ENCODE measurements at places on chromosomes 5 and 9.

DNA sequence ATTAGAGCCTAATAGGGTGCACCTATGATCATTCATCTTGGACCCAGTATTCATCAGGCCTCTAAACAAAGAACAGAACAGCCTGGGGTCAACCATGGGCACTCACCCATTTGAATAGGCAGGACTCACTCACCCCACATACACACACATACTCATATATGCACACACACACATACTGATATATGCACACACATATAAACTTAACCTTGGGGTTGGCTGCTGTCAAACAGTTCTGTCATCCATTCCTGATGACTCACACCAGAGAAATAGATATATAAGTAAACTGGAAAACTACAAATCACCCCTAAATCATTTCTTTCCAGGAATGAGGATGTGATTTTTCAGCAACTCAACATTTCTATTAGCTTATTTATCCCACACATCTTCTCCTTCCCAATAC lies 51.3 kb downstream of the ARL15 start:
- no peak for DNase-seq

- peak; percentile 37 for DNase-seq
Observed at GRCh38 chr9:27539479-27540441, 10.1 kb upstream of the MOB3B start.

- DNase-seq, result no peak
Observed at GRCh38 chr9:93436655-93437407, 14.7 kb upstream of the FAM120A start.

GRCh38 chr5:82405618-82406204 lies 127.6 kb upstream of the RPS23 start:
- no peak for DNase-seq

GRCh38 chr5:102603670-102604069 lies 104.9 kb upstream of the SLCO6A1 start:
- DNase-seq, result no peak

DNA sequence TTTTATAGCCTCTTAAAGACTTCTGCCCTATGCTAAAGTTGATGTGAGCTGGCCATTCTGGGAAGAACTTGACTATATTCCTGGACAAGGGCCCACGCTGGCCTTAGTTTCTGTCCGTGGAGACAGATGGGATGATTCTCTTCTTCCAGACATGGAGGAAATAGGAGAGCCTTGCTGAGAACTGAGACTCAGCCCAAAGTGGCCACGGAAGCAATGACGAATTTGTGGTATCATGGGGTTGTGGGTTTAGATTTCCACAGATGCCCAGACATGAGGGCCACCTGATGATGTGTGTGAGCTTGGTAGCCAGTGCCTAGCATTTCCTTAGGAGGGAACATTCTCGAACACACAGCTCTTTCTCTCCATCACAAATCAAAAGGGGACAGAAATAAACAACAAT lies 309.1 kb downstream of the NSG2 start:
- DNase-seq, result no peak

DNA sequence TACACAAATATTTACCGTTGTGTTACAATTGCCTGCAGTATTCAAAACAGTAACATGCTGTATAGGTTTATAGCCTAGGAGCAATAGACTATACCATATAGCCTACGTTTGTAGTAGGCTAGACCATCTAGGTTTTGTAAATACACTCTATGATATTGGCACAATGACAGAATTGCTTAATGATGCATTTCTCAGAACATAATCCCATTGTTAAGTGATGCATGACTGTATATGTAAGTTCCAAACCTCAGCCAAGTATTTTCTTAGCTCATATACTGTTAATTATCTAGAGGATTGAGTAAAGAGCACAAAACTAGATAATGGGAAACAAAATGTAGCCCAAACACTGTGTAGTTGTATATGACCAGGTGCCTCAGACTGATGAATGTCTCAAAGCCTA lies 220.1 kb downstream of the ANXA1 start:
- no peak for DNase-seq

DNA sequence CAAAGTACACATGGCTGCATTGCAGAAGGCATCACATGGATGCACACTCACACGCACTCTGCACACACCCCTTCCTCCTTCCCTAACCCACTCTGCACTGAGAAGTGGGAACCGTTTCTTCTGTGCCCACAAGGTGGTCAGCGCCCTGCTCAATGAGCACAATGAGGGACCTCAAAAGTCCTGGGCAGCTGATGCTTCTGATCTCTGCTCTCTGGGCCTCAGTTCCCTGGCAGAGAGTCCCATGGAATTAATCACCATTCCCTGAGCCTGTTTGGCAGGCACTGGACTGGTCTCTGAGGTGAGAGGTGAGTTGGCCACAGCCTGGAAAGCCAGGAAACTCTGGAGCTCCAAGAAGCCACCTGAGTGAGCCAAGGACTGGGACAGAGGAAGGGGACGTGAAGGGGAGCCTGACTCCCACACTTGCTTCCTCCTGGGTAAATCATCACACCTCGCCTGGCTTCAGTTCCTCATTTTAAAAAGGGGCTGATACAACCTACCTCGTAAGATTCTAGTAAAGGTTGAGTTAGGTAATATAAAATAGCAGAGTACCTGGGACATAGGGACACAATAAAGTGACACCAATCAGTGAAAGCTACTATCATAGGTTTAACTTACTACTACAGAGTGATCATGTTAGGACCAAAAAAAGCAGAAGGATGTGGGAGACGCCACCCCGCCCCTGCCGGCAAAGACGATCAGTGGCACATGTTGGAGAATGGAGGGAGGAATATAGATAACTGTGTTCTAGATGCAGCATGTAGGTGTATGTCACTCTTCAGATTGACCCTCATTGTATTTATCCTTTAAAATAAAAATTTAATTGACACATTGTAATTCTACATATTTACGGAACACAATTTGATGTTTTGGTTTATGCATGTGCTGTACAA lies 21.1 kb upstream of the IGFBPL1 start:
- no peak for DNase-seq

GRCh38 chr5:72624641-72625236 lies 117.5 kb upstream of the ZNF366 start:
- DNase-seq, result peak; percentile 52

GRCh38 chr5:25414742-25415141 lies 770.0 kb upstream of the CDH10 start:
- DNase-seq, result no peak

DNA sequence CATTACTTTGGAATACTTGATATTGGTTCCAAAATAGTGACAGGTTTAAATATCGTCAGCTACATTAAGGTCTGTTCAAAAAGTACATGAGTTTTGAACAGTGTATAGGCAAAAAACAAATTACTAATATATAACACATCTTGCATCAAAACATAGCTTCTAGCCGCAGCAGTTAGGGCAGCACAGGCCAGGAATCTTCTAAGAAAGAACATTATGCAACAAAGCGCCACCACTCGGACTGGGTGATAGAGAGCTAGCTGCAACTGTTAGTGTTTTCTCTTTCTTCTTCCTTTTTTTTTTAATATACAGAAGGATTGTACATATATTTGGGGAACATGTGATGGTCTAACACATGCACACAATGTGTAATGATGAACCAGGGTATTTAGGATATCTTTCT lies 504.5 kb downstream of the NR2F1-AS1 start:
- DNase-seq, result no peak

- no peak for DNase-seq
Observed at GRCh38 chr5:138643040-138643791, 68.0 kb upstream of the HSPA9 start.

- no peak for DNase-seq
Observed at GRCh38 chr5:138029944-138030343, 2.9 kb downstream of the FAM13B start.

DNA sequence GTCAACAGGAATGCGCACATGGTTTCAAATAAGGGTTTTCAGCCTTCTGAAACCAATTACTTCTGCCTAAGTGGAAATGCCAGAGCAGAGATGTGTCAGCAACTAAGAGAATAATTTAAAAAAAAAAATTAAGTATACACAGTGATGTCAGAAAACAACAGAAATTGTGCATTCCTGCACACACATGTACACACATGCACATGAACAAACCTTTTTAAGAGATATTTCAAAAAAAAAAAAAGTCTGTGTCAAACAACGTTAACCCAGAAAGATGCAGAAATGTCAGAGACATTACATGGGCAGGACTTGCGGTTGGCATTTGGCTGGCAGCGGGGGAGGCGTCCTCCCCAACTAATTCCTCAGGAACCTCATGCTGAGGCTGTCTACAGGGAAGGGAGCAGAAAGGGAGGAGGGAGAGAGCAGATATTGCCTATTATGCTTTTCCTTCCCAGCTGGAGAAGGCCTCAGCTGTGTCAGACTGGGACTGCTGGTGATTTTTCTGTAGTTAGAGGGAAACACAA lies 536.9 kb upstream of the WWC1 start:
- no peak for DNase-seq

GRCh38 chr5:123813937-123814624 lies 302.1 kb downstream of the CSNK1G3 start:
- no peak for DNase-seq

GRCh38 chr5:3836528-3836927 lies 240.9 kb downstream of the IRX1 start:
- no peak for DNase-seq

DNA sequence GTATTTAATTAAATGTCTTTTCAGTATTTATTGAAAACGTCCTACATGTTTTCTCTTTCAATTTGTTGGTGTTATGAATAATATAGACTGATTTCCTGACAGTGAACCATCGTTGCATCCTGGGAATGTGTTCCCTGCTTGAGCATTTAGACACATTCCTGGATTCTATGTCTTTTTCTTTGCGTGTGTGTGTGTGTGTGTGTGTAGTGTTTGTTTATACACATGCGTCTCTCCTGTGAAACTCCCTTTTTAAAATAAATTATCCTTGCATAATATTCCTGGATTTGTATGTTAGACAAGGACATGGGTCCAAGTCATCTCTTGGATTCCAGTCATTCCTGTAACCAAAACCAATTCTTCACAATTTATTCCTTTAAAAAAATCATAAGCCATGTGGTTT lies 153.4 kb downstream of the HSPA4 start:
- DNase-seq, result no peak

GRCh38 chr9:134531220-134531970 lies 110.2 kb upstream of the COL5A1 start:
- DNase-seq, result no peak

DNA sequence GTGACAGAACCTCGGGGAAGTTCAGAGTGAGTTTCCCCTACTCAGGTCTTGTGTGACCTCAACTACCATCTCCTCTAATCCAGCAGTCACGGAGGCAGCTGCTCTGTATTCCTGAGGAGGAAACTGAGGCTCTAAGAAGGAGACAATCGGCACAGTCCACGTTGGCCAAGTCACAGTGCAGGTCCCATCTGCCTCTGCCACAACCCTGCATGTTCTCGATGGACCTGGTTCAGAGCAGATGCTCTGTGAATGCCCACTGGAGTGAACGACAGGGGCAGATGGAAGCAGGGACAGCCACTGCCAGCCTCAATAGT lies 722 bp upstream of the ERGIC1 start:
- DNase-seq, result no peak

GRCh38 chr5:82408033-82408432 lies 129.9 kb upstream of the RPS23 start:
- no peak for DNase-seq

DNA sequence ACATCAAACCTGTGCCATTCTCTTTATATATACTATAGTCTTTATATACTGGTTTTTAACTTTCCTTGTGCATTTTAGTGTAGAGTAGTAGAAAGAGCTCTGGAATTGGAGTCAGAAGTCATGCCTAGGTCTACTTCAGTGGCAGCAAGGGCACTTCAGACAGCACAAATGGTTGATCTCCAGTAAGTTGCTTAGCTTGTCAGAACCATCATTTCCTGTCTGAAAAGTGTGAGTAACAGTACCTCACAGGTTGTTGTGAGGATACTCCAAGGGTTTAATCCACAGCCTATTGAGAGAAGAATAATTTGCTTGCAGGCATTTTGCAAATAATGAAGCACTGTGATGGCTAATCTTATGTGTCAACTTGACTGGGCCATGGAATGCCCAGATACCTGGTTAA lies 95.8 kb upstream of the NR4A3 start:
- no peak for DNase-seq

DNA sequence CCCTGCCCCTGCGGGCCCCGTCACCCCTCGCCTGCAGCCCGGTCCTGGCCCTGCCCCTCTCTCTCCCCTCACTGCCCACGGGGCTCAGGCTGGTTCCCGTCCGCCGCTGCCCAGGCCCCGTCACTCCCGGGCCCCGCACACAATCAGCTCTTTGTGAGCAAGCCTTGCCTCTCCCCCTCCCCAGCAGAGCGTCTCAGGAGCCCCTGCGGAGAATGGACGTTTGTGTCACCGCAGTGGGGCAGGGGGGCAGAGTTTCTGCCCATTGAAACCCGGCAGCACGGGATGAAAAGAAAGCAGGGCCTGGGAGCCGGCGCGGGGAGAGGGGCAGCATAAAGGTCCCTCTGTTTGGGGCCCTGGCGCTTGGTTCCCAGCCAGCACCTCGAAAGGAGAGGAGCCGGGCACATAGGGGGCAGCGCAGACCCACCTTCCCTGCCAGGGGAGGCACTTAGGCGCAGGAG lies 13.5 kb upstream of the NUP214 start:
- peak; percentile 51 for DNase-seq

GRCh38 chr5:55222985-55223811 lies 3.9 kb downstream of the MCIDAS start:
- no peak for DNase-seq

GRCh38 chr5:116543501-116543900 lies 31.1 kb downstream of the SEMA6A start:
- DNase-seq, result no peak

DNA sequence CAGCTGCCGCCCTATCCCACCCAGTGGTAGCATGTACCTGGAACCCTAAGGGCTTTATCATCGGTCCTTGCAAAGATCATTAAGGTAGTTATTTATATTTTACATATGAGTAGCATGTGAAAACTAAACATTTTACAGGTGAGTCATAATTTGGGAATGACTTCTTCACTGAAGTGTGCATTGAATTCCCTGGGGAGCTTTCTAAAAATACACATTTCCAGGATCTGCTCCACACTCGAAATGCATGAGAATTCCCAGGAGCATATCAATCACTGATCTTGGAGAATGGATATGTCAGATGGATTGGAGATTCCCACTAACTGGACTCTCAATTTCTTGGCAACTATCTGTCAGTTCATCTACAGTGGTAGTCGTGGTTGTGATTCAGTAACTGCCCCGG lies 717.5 kb downstream of the IRX1 start:
- DNase-seq, result no peak

DNA sequence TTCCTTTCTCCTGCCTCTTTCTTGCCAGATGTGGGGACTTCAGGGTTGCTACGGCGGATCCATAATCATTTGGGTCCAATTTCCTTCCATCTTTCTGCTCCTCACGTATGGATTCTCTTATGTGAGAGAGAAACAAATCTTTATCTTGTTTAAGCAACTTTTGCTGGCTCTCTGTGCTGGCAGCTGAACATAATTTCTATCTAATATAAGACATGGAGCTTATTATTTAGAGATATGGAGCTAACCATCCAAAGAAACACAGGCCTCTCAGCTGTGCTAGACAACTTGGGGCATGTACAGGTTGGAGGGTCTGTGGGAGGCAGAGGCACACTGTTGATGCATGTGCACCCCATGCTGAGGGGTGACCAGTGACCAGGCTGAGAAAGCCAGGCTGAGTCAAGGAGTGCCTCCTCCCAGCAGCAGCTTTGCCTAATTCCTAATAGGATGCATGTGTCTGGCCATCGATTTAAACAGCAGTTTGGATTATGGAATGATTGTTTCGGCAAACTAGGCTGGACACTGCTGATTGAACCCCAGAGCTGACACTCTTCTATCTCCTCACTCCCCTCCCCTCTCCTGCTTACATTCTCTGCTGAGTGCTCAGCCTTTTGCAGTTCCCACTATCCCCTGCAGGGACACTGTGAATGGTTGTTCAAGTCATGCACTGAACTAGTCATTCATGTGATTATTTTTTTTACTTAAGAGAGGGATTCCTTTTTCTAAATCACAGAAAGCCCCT lies 195.8 kb downstream of the ERCC6L2 start:
- no peak for DNase-seq

GRCh38 chr5:63255594-63255993 lies 677.0 kb downstream of the LRRC70 start:
- no peak for DNase-seq

All from femur (tissue), 1 donor.